Fibroblast of skin of left biceps (primary cell): ENCODE measurements at places on chromosomes 12 and 14.
A peak's percentile ranks its signal among the peaks of the same experiment; 100 is the strongest.

DNA sequence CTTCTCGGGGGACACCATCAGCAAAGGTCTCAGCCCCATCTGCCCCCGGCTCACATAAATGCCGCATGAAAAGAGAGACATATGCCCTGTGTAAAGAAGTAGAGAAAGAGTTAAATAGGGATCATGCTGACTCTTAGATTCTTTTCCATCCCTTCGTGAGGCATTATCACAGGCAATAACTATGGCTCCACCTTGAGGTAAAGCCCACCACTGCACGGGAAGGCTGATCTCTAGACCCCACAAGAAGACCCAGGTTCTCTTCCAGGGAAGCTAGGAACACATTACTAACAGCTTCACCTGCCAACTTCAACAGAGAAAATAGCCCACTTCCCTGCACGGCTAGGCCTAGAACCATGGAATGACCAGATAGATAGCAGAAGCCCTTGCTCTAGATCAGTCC lies 14.1 kb upstream of the NOP2 start:
- no peak for DNase-seq

DNA sequence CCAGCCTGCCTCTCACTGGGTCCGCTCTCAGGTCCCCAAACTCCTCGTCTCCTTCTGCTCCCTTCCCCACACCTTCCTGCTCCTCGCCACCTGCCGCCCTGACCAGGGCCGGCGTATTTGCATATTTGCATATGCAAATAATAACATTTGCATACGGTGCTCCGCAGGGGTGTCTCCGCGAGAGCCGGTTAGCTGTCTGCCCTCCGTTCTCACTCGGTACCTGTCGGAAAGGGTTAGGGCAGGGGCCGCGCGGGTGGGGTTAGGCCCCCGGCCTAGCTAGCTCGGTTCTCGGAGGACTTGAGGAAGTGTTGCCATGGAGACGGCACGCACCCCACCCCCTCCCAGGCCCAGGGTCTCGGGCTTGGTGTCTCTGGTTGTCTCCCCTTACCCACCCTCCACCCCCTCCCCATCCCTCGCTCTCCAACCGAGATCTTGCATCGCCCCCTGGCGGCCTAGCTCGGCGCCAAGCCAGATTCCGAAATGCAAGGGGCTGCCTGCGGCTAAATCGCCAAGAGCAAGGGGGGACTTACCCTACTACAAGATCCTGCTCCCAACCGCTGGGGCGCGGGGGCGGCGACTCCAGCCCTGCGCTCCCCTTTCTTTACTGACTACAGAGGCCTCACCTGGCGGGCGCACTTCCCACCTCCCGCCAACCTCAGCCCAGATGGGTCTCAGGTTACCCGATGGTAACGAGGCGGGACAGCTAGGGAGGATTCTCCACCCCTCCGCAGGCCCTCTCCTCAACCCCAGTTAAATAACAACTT lies 8.1 kb downstream of the STAC3 start:
- no peak for DNase-seq

DNA sequence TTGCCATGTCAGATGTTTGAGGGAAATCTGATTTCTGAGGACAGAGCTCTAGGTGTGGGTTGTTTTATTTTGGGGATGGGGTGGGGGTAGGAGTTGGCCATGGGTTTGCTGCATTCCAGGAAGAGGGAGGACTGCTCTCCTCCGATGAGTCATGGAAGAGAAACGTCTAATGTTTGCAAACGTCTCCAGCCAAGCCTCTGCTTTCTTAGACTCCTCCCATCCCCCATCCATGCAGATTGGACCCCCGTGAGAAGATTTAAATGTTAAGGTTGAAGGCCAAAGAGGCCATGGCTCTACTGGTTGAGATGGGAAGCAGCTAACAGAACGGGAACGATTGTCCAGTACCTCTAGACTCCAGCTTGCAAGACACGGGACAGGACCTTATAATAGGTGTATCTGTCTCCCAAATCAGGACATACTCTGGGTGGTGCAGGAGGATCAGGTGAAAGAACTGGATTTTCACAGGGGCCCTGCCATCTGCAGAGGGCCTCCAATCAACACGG lies 11.4 kb upstream of the ATP2A2 start:
- peak; percentile 83 for DNase-seq

- DNase-seq, result no peak
Measured at GRCh38 chr12:97609957-97610356, 147.4 kb downstream of the RMST start.
